Amygdala (tissue), 56 donors: ENCODE measurements at places on chromosomes 7 and 10.

DNA sequence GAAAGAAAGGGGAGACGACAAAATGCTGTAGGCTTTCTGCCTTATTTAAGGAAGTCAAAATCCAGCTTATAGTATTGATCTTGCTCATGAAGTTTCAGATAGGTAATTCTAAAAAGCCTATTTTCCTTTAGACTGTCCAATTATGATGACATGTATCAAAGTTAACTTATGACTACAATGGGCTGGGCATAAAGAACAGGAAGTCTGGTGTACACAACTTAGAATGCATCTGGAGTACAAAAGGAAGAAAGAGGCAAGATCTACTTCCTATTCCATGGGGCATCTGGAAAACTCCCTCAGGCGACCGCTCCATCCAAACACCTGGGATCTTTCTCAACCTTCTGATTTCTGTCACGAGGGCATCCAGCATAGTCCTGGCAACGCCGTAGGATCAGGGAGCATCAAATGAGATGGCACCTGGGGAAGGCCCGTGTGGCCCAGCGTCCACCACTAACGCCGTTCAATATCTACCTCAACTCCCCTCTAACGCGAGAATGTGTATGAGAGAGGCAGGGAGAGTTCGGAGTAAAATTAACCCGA lies 512 bp downstream of the FAM24B start:
- DNase-seq, result no peak

GRCh38 chr7:93843260-93843659 lies 47.3 kb downstream of the TFPI2 start:
- DNase-seq, result no peak

DNA sequence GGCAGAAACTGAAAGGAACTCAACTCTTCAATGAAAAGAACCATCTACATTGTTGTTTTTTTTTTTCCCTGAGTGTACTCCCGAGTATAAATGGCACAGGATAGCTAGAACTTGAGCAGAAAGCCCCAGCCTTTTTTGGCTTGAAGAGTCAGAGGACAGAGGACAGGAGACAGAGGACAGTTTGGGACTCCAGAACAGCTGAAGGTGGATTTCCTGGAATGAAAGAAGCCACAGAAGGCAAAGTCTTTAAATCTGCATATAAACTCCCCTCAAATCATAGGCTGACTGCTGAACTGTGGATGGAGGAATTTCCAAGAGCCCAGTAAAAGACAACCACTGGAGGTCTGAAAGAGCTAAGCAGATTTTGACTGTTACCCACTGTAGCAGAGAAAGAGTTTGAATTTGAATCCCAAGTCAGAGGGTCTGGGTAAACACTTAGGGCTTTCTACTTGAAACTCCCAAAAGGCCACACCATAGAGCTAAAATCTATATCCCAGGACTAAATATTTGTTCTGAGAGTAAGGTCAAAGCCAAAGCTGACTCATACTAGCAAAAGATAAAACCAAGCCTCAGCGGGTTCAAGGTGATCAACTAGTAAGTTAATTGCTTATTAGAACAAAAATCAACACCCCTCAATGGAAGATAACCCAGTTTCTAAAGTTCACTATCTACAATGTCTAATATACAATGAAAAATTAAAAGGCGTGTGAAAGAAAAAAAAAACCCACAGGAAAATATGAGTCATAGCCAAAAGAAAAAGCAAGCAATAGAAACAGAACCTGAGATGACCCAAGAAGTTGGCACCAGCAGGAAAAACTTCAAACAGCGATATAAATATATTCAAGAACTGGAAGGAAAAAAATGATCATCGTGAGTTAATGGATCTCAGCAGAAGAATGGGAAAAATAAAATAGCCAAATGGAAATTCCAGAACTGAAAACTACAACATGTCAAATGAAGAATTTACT lies 1.8 kb upstream of the OPN1SW start:
- no peak for DNase-seq

DNA sequence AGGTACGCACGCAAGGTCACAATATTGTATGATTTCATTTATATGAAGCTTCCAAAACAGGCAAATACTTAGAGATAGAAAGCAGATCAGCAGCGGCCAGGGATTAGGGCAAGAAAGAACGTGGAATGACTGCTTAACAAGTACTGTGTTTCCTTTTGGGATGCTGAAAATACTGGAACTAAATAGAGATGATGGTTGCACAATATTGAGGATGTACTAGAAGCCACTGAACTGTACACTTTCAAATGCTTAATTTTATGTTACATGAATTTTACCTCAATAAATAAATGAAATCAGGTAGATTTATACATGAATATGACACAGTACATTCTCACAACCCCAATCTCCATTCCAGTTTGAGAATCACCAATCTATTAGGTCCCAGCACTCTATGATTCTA lies 15.6 kb downstream of the SEM1 start:
- DNase-seq, result no peak

- no peak for DNase-seq
Measured at GRCh38 chr10:3573498-3573897, 211.5 kb downstream of the KLF6 start.

DNA sequence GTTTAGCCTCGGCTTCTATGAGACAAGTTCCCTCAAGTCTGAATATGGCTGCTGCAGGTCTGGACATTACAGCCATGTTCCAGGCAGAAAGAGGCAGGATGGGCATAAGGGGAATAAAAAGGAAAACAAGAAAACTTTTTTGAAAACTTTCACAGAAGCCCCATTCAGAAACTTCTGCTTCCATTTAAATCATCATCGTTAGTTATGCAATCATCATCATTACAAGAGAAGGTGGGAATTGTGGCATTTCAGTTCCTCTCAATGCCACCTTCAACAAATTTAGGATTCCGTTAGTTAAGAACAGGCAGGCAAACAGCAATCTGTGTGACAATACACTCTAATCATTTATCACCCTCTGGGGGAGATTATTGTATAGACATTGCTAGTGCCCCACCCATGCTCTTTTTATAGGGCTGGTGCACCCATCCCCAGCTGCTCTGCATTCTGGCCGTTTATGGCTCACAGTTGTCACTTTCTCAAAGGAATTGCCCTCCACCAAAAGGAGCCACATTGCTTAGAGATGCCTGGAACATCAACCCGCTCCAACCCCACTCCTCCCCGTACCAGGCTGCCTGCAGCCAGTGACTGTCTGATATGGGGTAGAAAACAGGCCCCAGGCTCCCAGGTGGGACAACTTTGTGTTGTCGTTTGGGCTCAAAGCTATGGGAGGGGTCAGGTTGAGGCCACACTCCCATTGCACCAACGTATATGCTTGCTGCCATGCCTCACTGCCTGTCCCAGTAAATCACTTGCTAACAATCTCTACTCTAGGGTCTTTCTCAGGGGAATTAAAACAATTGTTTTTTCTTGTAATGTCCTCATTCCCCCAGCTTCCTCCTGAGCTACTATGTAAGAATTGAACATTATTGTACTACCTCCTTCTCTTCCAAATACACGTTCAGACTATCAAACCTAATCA lies 24.2 kb downstream of the ITGB8 start:
- DNase-seq, result no peak

DNA sequence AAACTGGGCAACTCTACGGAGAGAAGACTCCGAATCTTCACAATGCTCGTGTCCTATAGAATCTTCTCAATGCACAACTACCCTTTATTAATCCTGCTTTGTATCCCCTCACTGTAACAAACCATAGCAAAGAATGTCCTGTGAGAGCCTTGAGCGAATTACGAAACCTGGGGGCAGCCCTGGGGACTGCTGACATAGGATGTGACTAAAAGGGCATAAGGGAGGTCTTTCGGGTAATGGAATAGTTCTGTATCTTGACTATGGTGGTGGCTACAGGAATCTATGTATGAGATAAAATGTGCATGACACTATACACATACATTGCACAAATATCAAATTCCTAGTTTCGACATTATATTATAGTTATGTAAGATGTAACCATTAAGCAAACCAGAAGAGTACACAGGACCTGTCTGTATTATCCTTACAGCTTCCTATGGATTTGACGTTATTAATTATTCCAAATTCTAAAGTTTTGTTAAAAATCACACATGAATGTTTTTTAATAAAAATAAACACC lies 162.5 kb upstream of the KCTD7 start:
- DNase-seq, result no peak

- no peak for DNase-seq
Measured at GRCh38 chr7:66958538-66959350, 36.6 kb downstream of the SBDS start.

DNA sequence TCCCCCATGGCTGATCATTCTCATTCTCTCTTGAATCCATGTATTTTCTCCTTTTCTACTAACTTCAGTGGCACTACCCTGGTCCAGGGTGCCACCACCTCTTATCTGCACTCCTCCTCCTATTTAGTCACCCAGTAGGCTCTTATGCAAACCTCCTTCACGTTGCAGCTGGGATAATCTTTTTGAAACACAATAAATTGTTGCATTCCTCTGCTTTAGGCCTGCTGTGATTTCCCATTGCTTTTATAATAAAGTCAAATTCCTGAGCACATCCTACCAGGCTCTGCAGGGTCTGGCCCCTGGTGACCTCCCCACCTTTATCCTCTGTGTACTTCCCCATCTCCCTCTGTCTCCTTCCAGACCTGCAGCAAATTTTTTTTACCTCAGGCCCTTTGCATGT lies 112.7 kb upstream of the KIAA1217 start:
- DNase-seq, result no peak

DNA sequence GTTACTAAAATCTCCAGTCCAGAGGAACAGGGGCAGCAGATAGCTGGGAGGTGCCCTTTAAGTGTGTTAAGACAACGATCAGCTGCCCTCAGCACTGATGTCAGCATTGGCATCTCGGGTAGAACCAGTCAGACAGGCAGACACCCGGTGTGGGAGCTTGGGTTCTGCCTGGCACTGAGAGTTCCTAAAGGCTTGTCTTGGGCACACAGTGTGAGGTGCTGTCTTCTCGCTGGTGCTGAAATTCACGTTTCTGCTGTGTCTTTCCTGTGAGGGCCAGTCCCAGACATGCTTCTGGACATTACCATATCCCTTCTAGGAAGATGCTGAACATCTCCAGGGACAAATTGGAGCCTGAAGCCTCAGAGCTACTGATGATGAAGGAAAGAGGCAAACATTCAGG lies 156.2 kb downstream of the DNAJB6 start:
- DNase-seq, result no peak

- DNase-seq, result no peak
Measured at GRCh38 chr7:136245327-136246004, 268.3 kb upstream of the MTPN start.

- no peak for DNase-seq
Measured at GRCh38 chr7:123011766-123012369, 16.4 kb upstream of the TAS2R16 start.

- no peak for DNase-seq
Measured at GRCh38 chr10:44806950-44807349, 104.2 kb upstream of the TMEM72 start.

DNA sequence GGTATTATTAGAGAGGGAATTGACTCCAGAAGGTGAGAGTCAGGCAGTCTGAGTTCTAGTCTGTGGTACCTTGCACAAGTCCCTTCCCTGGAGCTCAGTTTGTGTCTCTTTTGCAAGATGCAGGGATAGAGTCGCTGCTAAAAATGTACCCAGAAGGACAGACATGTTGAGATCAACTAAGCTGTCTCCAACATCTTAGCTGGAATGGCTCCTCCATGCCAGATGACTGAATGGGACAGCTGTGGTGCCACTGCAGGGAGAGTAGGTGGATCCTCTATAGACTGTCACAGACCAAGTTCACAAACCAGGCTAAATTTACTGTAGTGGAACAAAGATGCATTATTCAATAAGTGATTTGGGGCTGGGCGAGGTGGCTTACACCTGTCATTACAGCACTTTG lies 120.1 kb downstream of the NEURL1 start:
- no peak for DNase-seq

- no peak for DNase-seq
Measured at GRCh38 chr7:80847027-80847426, 71.8 kb downstream of the SEMA3C start.

- DNase-seq, result no peak
Measured at GRCh38 chr10:70191972-70192305, 21.6 kb upstream of the SAR1A start.

GRCh38 chr7:6252748-6253147 lies 19.7 kb downstream of the CYTH3 start:
- no peak for DNase-seq

DNA sequence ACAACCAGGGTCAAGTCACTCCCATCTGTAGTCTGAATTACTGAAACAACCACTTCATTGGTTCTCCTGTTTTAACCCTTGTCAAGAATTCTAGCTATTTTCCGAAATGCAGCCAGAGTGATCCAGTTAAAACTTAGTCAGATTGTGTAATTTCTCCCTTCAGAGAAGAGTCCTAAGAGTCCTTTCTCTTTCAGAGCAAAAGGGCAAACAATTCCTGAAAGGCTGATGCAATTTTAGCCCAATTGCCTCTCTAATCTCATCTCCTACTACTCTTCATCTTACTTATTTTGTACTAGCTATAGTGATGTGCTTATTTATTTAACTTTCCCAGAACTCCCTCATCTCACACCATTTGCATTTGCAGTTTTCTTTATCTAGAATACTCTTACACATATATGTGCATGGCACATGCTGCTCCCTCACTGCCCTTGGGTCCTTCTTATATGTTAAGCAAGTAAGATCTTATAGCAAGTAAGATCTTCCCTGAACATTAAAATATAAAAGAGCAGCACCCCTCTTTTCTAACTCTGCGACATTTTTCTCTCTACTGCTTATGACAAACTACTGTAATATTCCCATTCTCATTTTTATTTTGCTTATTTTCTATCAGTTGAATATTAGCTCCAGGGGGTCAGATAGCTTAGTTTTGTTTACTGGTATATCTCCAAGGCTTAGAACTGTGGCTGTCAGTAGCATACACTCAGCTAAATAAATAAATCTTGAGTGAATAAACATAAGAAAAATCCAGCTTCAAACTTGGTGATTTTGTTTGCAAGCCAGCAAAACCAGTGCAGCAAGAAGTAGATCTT lies 44.6 kb downstream of the HGF start:
- no peak for DNase-seq

- no peak for DNase-seq
Measured at GRCh38 chr7:112152186-112152585, 54.0 kb downstream of the DOCK4 start.

DNA sequence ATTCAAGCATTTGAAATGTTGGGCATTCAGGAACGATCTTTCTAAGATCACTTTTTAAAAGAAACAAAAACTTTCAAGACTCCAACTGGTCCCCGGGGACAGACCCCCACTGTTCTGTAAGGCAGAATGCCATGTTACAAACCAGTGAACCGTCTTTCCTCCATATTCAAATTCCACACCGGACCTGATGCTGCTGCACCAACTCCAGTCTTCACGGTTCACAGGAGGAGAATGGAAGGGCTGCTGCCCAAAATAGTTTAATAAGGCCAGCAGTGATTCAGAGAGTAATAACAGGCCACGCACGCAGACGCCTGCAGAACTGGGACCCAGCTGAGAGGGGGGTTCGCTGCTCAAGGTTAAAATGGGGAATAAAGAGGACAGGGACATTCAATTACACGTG lies 47.2 kb downstream of the OSBPL3 start:
- DNase-seq, result no peak

DNA sequence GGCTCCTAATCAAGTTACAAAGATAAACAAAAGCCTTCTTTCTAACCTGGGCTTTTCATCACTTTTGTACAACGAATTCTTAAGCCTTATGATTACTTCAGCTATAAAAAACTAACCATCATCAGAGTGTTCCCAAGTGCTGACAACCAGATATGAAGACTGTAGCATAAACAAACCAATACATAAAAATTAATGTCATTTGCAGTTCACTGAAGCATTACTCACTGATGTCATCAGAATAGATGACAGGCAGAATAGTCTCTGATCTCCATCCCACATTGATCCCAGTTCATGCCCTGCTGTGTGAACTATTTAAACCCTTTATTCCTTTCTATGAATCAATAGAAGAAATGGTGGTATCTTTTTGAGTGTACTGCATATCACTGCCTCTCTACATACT lies 84.4 kb downstream of the DNAJC1 start:
- DNase-seq, result no peak
